Activated T-cell treated with anti-CD3 and anti-CD28 coated beads, Interleukin-2, amount 50 U/mL, for 72 hours (primary cell): ENCODE measurements at places on chromosomes 13 and 19. TPM values are rescaled to one million over a fixed set of nuclear protein-coding genes. Genes with fewer than 3 reads are reported as not detected.

ZNF681 gene
- total RNA-seq: 7.0 TPM

PSG2 gene
- total RNA-seq: not detected

ANGPTL8 gene
- total RNA-seq: not detected

BCAM gene
- not detected for total RNA-seq

AXL gene
- 0.17 TPM for total RNA-seq

CEACAM3 gene
- not detected for total RNA-seq

- H3K27me3 ChIP-seq: no peaks in the 10 kb centered on the region
- DNase-seq: no peak
- H3K27ac ChIP-seq: no peak overlapping the region
- H3K4me1 ChIP-seq: no peaks in the 10 kb centered on the region
- no peaks in the 10 kb centered on the region for H3K36me3 ChIP-seq
- H3K4me3 ChIP-seq: no peak overlapping the region
Measured at GRCh38 chr13:61123538-61124289, 291.9 kb downstream of the PCDH20 start.

DNA sequence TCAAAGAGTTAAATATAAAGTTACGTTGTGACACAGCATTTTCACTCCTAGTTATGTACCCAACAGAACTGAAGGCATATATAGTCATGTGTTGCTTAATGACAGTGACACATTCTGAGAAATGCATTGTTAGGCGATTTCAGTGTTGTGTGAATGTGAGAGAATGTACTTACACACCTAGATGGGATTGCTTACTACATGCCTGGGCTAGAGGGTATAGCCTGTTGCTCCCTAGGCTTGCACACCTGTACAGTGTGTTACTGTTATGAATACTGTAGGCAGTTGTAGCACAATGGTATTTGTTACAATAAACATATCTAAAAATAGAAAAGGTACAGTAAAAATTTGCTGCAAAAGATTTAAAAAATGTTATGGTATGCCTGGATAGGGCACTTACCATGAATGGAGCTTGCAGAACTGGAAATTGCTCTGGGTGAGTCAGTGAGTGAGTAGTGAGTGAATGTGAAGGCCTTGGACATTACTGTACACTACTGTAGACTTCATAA lies 89.2 kb downstream of the DHRS12 start:
- no peak overlapping the region for H3K27ac ChIP-seq
- DNase-seq: no peak
- H3K4me3 ChIP-seq: no peak overlapping the region
- H3K36me3 ChIP-seq: no peaks in the 10 kb centered on the region
- no peaks in the 10 kb centered on the region for H3K4me1 ChIP-seq

DNA sequence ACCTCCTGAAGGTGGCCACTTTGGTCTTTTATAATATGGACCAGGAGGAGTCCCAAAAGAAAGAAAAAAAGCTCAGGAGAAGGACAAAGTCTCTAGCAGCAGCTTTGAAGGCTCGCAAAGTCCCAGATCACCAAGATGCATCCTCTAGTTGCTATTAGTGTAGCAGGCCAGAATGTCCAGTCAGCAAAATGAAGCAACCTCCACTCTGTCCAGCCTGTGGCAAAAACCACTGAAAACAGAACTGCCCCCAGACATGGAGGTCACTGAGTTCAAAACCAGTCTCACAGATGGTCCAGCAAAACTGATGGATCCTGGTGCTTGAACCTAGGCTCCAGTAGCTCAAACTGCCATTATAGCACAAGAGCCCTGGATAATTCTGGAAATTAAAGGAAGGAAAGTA lies 10.4 kb downstream of the LILRB4 start:
- H3K4me3 ChIP-seq: no peak overlapping the region
- no peaks in the 10 kb centered on the region for H3K36me3 ChIP-seq
- no peak overlapping the region for H3K27ac ChIP-seq

DNA sequence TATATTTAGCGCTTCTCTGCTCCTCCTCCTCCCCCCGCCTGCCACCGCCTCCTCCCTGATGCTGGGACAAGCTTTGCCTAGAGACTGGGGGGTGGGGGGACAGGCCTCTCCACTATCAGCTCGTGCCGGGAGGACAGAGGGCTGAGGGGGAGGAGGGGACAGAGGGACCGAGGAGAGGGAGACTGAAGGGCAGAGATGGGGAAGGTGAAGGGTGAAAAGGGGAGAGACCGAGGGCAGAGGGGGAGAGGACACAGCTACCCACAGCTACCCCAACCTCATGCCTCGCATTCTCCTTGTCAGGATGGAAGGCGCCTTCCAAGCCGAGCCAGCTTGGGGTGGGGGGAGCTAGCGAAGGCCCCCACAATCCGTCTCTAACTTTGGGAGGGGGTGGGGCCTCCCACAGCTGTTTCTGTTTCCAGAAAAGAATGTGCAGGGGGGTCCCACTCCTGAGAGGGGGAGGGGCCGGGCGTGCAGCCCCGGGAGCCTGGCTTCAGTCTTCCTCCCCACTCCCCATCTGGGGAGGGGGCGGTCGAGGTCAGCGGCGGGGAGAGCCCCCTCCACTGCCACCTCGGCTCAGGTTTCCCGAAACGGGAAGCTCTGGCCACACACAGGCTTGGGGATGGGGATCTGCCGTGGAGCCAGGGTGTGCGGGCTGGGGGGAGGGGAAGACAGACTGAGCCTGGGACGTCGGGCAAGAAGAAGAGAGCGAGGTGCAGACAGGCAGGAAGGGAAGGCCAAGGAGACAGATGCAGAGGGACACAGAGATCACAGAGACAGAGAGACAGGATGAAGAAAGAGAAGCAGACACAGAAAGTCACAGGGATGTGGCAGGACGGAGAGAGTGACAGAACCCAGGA lies 1.6 kb downstream of the DACT3 start:
- no peaks in the 10 kb centered on the region for H3K36me3 ChIP-seq
- H3K4me3 ChIP-seq: peak overlapping the region; percentile 84
- peaks cover 33% of the 10 kb centered on the region for H3K4me1 ChIP-seq
- DNase-seq: no peak
- no peak overlapping the region for H3K27ac ChIP-seq
- H3K27me3 ChIP-seq: peaks cover 41% of the 10 kb centered on the region

- peaks cover 4% of the 10 kb centered on the region for H3K36me3 ChIP-seq
- H3K4me3 ChIP-seq: no peak overlapping the region
- DNase-seq: no peak
- no peak overlapping the region for H3K27ac ChIP-seq
- H3K27me3 ChIP-seq: peaks cover 26% of the 10 kb centered on the region
- H3K4me1 ChIP-seq: no peaks in the 10 kb centered on the region
Measured at GRCh38 chr13:102707467-102707866, 12.6 kb upstream of the METTL21C start.

- no peak for DNase-seq
- H3K4me3 ChIP-seq: no peak overlapping the region
- peaks cover 7% of the 10 kb centered on the region for H3K27me3 ChIP-seq
- H3K27ac ChIP-seq: no peak overlapping the region
- no peaks in the 10 kb centered on the region for H3K36me3 ChIP-seq
Measured at GRCh38 chr13:38566519-38566918, 120.4 kb upstream of the FREM2 start.

DNA sequence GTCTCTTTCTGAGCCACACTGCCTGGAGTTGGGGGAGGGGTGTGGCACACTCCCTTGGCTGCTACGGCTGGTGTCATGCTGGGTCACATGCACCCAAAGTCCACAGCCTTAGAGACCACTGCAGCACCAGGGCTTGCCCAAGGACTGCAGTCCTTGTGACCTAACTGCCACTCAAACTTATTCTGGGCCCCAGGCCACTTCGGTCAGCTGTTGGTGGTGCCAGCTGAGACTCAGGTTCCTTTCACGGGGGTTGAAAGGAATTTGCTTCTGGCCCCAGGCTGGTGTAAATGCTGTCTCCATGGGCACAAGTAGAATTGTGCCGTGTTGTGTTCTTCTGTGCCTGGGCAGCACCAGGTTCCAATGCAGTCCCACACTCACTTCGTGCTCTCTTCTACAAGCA lies 9.5 kb upstream of the VN1R1 start:
- DNase-seq: no peak
- no peak overlapping the region for H3K4me3 ChIP-seq
- peaks cover 30% of the 10 kb centered on the region for H3K36me3 ChIP-seq
- no peaks in the 10 kb centered on the region for H3K27me3 ChIP-seq

GRCh38 chr13:97307882-97308624 lies 85.9 kb downstream of the MBNL2 start:
- peaks cover 3% of the 10 kb centered on the region for H3K36me3 ChIP-seq
- DNase-seq: no peak
- H3K27ac ChIP-seq: no peak overlapping the region
- no peaks in the 10 kb centered on the region for H3K27me3 ChIP-seq
- H3K4me3 ChIP-seq: no peak overlapping the region

GRCh38 chr13:49914947-49915346 lies 21.2 kb downstream of the SPRYD7 start:
- peak overlapping the region; percentile 33 for H3K27ac ChIP-seq
- DNase-seq: no peak
- H3K4me1 ChIP-seq: no peaks in the 10 kb centered on the region
- no peaks in the 10 kb centered on the region for H3K36me3 ChIP-seq
- no peak overlapping the region for H3K4me3 ChIP-seq
- no peaks in the 10 kb centered on the region for H3K27me3 ChIP-seq

DNA sequence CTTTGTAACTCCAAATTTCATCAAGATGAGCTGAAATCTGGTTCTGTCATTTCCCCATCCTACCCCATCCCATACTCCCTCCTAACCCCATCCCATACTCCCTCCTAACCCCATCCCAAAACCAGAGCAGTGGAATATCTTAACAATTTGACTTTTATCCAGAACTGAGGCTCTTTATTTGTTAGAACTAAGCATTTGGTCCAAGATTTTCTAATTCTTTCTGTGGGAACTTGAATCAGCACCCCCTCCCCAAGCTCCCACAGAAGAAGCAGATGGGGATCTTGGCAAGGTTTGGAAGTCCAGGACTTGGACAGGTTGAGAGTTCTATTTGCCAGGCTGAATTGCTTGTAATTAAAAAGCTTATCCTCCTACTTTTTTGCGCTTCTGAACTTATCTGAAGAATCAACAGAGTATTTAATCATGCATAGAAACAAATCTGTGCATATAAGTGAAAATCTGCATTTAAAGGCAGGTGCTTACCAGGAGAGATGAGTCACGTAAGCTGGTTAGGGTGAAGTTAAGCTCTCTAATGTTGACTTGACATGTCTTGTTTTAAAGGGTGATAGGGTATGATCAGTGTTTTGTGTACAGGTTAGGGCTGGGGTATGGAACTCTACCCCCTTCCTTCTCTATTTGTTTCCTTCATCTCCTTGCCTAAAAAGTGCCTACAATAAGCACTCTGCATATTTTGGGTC lies 111.1 kb downstream of the COG6 start:
- H3K4me1 ChIP-seq: peaks cover 12% of the 10 kb centered on the region
- H3K36me3 ChIP-seq: no peaks in the 10 kb centered on the region
- H3K4me3 ChIP-seq: no peak overlapping the region
- H3K27ac ChIP-seq: no peak overlapping the region

DNA sequence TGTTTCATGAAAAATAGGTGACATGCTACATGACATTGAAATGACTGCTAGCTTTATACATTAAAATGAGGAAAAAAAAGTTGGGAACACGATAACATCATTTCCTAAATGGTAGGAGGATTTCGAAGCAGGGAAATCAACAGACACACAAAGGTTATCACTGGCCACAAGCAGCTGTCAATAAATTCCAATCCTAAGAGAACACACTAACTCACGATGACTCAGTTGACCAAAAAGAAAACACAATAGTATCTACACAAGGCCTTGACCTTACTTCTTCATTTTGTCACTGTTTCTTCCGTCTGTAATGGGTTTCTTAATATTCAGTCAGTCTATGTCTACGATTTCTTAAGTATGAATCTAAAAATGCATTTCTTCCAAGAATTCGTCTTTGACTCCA lies 36.5 kb downstream of the STARD13 start:
- H3K27me3 ChIP-seq: peaks cover 8% of the 10 kb centered on the region
- no peak overlapping the region for H3K27ac ChIP-seq
- no peak for DNase-seq
- H3K36me3 ChIP-seq: no peaks in the 10 kb centered on the region

DNA sequence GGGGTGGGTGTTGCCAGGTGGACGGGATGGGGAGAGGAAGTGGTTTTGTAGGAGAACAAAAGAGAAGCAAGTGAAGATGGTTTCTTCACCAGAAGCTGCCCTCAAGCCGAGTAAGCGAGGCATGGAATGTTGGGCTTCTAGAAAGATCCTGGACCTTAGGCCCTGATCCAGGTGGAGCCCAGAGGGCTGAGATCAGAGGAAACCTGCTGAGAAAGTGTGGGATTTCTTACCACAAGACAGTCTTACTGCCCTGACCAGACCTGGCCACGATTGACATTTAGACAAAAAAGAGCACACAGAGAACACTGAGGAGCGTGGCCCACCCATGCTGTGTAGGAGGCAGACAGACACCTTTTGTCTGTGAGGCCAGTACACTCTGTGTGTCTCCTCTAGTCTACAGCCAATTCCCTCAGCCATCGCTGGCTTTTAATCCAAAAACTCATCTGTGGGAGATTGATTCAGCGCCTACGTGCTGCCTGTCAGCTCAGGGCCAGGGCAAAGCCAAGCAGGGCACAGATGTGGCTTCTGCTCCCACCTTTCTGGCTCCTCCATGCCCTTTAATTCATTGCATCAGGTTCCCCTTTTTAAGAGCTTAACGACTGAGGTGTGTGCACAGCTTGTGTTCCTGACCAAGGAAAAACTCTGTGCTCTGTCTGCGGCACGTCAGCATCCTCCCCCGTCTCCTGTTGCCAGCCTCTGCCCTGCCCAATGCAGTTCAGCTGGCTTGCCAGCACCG lies 123.3 kb downstream of the AKAP11 start:
- no peaks in the 10 kb centered on the region for H3K27me3 ChIP-seq
- DNase-seq: peak; percentile 64
- peaks cover 32% of the 10 kb centered on the region for H3K36me3 ChIP-seq
- peak overlapping the region; percentile 90 for H3K4me3 ChIP-seq
- peak overlapping the region; percentile 99 for H3K27ac ChIP-seq

- no peak overlapping the region for H3K27ac ChIP-seq
- H3K36me3 ChIP-seq: peaks cover 7% of the 10 kb centered on the region
- H3K27me3 ChIP-seq: no peaks in the 10 kb centered on the region
- DNase-seq: no peak
- peak overlapping the region; percentile 62 for H3K4me3 ChIP-seq
Measured at GRCh38 chr19:45900738-45901431, 1.5 kb downstream of the MYPOP start.

DNA sequence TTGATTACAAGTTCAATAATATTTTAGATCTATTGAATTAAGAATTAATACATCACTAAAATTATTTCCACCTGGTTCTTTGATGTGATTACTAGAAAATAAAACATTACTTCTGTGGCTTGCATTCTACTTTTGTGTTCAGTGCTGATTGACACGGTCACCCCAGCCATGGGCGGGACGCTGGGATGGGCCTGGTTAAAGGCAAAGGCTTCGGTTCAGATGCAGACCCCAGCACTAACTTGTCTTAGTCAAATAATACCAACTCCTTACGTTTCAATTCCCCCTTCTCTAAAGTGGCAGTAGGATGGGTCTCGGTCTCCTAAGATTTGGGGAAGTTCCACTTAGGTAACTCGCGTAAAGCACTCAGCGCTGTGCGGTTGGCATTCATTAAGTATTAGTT lies 144.9 kb downstream of the URI1 start:
- peaks cover 12% of the 10 kb centered on the region for H3K4me1 ChIP-seq
- no peak overlapping the region for H3K4me3 ChIP-seq
- no peak overlapping the region for H3K27ac ChIP-seq
- H3K36me3 ChIP-seq: no peaks in the 10 kb centered on the region
- peaks cover 5% of the 10 kb centered on the region for H3K27me3 ChIP-seq

- no peak overlapping the region for H3K27ac ChIP-seq
- H3K4me1 ChIP-seq: peaks cover 16% of the 10 kb centered on the region
- no peak overlapping the region for H3K4me3 ChIP-seq
Measured at GRCh38 chr19:5436106-5436947, 18.9 kb upstream of the ZNRF4 start.
